ENCODE measurements at places on chromosomes 16 and 17. TPM values are rescaled to one million over a fixed set of nuclear protein-coding genes. Genes with fewer than 3 reads are reported as not detected.

Gene PRAC2
- not detected for total RNA-seq

Gene HBA2
- total RNA-seq = not detected

GRCh38 chr16:78748220-78748929 is 648.9 kb downstream of the WWOX start:
- H3K27ac ChIP-seq = no peak overlapping the region
- no peaks in the 10 kb centered on the region for H3K36me3 ChIP-seq
- peaks cover 3% of the 10 kb centered on the region for H3K27me3 ChIP-seq
- no peak overlapping the region for H3K4me3 ChIP-seq
- peaks cover 5% of the 10 kb centered on the region for H3K4me1 ChIP-seq

- H3K4me1 ChIP-seq = peaks cover under 1% of the 10 kb centered on the region
- H3K27me3 ChIP-seq = no peaks in the 10 kb centered on the region
- DNase-seq = no peak
- peaks cover 4% of the 10 kb centered on the region for H3K36me3 ChIP-seq
Measured at GRCh38 chr16:85675251-85675874, 13.4 kb downstream of the GINS2 start.

DNA sequence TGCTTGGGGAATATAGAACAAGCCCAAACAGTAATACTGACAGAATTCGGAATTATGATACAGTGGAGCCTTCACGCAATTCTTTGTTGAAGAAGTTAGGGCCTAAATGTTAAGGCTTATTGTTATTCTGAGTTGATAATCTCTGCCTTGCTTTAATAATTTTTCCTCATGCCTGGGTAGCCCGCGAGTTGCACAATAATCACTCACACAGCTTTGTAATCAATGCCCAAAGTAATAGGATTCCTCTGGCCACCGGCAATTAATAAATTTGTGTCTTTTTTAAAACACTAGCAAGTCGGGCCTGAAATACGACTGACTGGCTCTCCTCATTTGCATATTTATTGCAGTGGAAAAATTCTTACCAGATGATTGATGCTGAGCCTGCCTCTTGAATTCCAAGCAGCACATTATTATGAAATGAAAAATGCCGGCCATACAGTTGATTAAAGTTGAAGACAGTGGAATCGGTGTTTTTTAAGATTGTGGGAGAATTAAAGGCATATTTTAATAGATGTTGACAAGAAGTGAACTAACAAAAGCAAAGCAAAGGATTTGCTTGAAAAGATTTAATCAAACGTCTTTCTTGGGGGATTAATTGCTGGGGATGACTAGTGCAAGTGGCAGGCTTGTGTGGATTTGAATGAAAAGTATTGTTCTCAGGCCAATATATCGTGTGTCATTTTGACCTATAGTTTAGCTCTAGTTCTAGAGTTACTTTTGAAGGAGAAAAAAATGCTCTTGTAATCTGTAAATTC is 30.2 kb downstream of the AATF start:
- DNase-seq = no peak
- H3K4me3 ChIP-seq = no peak overlapping the region
- peaks cover 6% of the 10 kb centered on the region for H3K4me1 ChIP-seq
- no peaks in the 10 kb centered on the region for H3K36me3 ChIP-seq

DNA sequence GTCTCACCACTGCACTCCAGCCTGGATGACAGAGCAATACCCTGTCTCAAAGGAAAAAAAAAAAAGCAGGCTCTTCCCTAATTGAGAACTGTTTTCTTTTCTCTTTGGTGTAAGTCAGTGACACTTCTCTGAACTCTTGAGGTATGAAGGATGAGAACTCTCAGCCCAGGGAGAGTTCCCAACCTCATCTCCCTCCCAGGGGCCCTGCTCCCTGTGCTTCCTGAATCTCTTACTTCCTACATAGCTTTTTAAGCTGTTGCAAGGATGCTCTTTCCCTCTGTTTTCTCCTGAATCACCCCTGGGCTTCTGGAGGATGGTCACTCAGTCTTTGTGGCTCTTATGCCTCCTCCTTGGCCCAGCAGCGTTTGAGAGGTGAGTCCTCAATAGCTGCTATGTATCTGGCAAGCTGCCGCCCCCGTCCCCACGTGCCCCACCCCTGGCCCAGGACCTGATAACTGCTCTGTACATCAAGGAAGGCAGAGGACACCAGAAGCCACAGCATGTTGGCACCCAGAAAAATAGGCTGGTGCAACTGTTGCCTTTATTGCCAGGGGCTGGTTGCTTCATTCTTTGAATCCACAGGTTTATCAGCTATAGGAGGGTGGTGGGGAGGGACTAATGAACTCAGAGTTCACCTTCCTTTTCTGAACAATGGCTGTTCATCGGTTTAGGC is 24.0 kb downstream of the IGF2BP1 start:
- no peak overlapping the region for H3K4me3 ChIP-seq
- peaks cover 10% of the 10 kb centered on the region for H3K27me3 ChIP-seq
- H3K27ac ChIP-seq = peak overlapping the region; percentile 94
- peaks cover 25% of the 10 kb centered on the region for H3K36me3 ChIP-seq

GRCh38 chr17:49521471-49522356 is 26.6 kb downstream of the NGFR start:
- no peak overlapping the region for H3K4me3 ChIP-seq
- H3K4me1 ChIP-seq = no peaks in the 10 kb centered on the region

Measured in endothelial cell (in vitro differentiated cells).